Activated naive CD4-positive, alpha-beta T cell treated with anti-CD3 and anti-CD28 coated beads for 36 hours (primary cell): ENCODE measurements at places on chromosomes 2 and 18. TPM values are rescaled to one million over a fixed set of nuclear protein-coding genes. Genes with fewer than 3 reads are reported as not detected.

DNA sequence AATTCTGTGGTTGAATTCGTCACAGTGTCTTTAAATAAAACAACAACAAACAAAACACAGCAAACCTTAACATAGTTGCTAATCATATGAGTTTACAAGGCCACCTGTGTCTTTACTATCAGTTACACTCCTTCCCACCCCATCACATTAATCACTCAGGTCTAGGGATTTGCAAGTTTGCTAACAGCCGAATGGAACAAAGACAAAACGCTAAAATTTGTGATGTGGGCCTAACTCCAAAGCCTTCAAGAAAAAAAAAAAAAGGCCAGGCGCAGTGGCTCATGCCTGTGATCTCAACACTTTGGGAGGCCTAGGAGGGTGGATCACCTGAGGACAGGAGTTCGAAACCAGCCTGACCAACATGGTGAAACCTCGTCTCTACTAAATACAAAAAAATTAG, 566 bp upstream of the POLI start:
- no peak for DNase-seq

DNA sequence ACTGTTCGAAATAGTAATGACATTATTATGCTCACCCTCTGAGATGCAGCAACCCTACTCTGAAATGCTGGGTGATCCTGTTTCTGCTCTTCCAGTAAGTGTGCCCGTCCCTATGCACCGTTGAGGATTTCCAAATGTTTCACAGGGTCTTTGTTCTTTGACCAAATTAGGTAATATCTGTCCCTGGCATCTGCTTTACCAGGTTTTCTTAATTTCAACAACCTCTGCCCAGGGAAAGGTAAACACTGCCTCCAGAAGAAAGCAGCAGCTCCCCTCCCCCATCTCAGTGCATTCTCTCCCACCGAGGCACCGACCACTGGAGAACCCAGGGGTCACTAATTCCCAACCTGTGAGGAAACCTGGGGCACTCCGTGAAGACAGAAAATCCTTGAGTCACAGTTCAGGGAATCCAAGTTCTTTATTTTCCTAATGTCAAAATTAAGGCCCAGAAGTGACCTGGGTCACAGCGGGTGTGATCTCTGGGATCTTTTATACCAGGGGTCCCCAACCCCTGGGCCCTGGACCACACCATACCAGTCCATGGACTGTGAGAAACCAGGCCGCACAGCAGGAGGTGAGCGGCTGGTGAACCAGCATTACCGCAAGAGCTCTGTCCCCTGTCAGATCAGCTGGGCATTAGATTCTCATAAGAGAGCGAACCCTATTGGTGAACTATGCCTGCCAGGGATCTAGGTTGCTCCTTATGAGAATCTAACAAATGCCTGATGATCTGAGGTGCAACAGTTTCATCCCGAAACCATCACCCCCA, 1.2 kb upstream of the GRB14 start:
- DNase-seq: no peak

DNA sequence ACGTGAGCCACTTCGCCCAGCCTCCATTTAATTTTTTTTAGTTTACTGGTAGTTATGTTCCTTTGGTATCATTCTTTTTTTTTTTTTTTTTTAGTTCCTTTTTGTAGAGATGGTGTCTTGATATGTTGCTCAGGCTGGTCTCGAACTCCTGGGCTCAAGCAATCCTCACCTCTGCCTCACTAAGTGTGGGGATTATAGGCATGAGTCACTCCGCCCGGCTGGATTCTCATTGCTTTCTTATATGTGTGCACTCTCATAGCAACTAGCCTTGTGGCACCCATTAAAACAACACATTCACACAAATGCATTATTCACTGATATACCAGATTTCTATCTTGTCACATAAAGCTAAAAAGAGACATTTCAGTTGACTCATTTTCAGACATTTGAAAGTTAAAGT, 4.2 kb downstream of the TTC27 start:
- peak; percentile 34 for DNase-seq

- no peak for DNase-seq
Measured at GRCh38 chr2:46326231-46326980, 29.2 kb downstream of the EPAS1 start.

GRCh38 chr2:119106301-119106897, 52.2 kb downstream of the C1QL2 start:
- peak; percentile 61 for DNase-seq

- no peak for DNase-seq
Measured at GRCh38 chr2:40259900-40260299, 192.0 kb downstream of the SLC8A1 start.

Gene FSHR
- not detected for total RNA-seq

Gene IL36B
- not detected for total RNA-seq
